Activated CD8-positive, alpha-beta memory T cell treated with anti-CD3 and anti-CD28 coated beads, Interleukin-2, amount 10 ng/mL, durations not matched to agents 7 days and 5 days (primary cell): ENCODE measurements at places on chromosomes 11 and 22. TPM values are rescaled to one million over a fixed set of nuclear protein-coding genes. Genes with fewer than 3 reads are reported as not detected.
A peak's percentile ranks its signal among the peaks of the same experiment; 100 is the strongest.

- no peak overlapping the region for H3K4me3 ChIP-seq
- DNase-seq = no peak
- no peaks in the 10 kb centered on the region for H3K4me1 ChIP-seq
- H3K36me3 ChIP-seq = no peaks in the 10 kb centered on the region
- peaks cover 5% of the 10 kb centered on the region for H3K27me3 ChIP-seq
Observed at GRCh38 chr11:93564895-93565294, 21.7 kb upstream of the SMCO4 start.

- H3K4me1 ChIP-seq = peaks cover 43% of the 10 kb centered on the region
- no peaks in the 10 kb centered on the region for H3K27me3 ChIP-seq
- H3K27ac ChIP-seq = no peak overlapping the region
- DNase-seq = no peak
- H3K36me3 ChIP-seq = peaks cover 40% of the 10 kb centered on the region
Observed at GRCh38 chr11:108221371-108221770, 1.1 kb downstream of the NPAT start.

DNA sequence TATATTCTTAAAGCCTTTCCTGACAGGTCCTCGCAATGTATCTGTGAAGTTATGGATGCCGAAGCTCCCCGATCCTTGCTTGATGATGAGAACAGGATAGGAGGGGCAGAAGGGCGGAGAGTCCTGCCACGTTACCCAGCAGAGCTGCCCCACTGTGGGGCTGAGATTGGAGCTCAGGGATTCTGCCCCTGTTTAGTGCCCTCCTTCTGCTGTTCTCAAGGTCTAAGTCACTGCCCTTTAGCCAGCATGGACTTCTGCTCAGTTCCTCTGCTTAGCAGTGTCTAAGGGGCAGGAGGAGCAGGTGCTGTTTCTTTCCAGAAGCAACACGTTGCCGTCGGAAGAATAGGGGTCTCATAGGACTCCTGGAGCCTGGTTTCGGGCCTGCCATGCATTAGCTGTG, 164.2 kb upstream of the B3GAT1 start:
- no peaks in the 10 kb centered on the region for H3K36me3 ChIP-seq
- H3K27me3 ChIP-seq = peaks cover 16% of the 10 kb centered on the region
- no peak overlapping the region for H3K27ac ChIP-seq
- H3K4me3 ChIP-seq = no peak overlapping the region
- DNase-seq = peak; percentile 35
- H3K4me1 ChIP-seq = no peaks in the 10 kb centered on the region

DNA sequence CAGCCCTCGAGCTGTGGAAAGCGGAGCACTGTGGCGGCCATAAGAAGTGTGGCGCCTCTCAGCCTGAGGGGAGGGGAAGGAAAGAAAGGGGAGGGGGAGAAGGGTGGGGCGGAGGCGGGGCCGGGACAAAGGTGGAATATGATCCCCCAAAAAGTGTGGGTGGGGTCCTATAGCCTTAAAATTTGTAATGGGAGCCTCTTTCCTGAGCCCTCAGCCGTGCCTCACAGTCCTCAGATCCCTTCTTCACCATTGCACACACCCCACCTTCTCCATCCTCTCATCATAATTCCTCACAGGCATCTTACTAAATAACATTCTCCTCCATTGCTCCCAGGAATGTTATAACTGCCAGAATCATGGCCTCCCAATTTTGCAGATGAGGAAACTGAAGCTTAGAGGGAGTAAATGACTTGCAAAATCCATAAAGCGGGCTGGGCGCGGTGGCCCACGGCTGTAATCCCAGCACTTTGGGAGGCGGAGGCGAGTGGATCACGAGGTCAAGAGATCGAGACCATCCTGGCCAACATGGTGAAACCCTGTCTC, 600 bp upstream of the RAB6A start:
- H3K4me3 ChIP-seq = peak overlapping the region; percentile 88
- H3K27ac ChIP-seq = peak overlapping the region; percentile 77
- DNase-seq = no peak

GRCh38 chr11:68684385-68685356, at the start of gene GAL:
TSS of gene GAL (plus strand) at chr11:68684544. CDS start at chr11:68684924, 380 bp downstream.
- H3K4me1 ChIP-seq = no peaks in the 10 kb centered on the region
- H3K36me3 ChIP-seq = no peaks in the 10 kb centered on the region
- DNase-seq = no peak

DNA sequence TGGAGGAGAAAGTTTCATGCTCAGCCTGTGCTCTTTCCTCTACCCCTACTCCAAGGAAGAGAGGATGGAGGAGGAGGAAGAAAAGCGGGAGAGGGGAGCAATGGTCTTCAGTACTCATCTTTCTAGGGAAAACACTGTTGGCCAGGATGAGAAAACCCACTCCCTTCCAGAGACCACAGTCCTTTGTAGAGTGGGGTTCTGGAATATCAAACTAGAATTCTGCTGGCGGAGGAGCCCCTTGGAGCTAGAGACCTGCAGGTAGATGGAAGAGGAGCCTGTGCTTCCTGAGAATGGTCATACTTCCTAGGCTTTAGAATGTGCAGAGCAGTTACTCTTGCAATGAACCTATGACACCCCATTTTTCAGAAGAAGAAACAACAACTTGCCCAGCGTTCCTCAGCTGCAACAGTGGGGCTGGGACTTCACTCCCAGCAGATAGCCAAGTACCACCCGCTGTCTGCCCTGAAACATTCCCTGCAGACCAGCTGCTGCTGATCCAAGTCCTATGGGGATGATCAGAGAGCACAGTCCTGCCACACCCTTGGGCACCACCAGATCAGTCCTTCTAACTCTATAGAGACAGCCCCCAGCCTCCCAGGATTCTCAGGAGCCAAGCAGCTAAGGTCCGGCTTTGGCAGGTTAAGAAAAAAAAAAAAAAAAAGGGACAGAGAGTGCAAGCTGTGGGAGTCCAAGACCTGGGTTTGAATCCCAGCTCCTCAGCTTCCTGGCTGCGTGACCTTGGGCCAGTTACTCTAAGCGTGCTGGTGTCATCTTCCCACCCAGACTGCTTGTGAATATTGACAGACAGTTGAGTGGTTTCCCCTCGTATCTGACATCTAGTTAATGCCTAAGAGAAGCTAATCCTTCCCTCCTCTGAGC, 664 bp downstream of the PTGDR2 start:
- peaks cover 10% of the 10 kb centered on the region for H3K36me3 ChIP-seq
- H3K27ac ChIP-seq = peak overlapping the region; percentile 64

GRCh38 chr22:40826984-40827741, 8.0 kb upstream of the SLC25A17 start:
- H3K36me3 ChIP-seq = peaks cover 28% of the 10 kb centered on the region
- no peak overlapping the region for H3K4me3 ChIP-seq
- H3K27ac ChIP-seq = no peak overlapping the region
- no peaks in the 10 kb centered on the region for H3K4me1 ChIP-seq
- no peak for DNase-seq

C22orf31 gene
- total RNA-seq = not detected
